ENCODE measurements at places on chromosomes 7 and 10.

- DNase-seq, result no peak
Measured at GRCh38 chr7:105808703-105809590, 67.5 kb downstream of the ATXN7L1 start.

DNA sequence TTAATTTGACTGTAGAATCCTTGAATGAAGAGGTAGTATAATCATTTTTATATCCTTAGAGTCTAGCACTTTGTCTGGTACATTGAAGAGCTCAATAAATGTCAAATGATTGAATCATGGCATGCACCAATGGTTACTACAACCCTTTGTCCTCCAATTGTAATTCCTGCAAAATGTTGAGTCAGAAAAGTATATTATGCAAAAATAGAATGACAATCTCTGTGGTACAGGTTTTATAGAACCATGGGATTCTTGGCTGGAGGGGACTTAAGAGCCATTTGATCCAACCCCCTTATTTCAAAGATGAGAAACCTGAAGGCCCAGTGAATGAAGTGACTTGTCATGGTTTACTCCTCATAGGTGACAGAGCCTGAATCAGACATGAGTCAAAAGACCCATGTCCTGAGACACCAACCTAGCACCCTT is 30.9 kb upstream of the SMKR1 start:
- no peak for DNase-seq

- DNase-seq, result no peak
Measured at GRCh38 chr7:24319209-24319608, 35.2 kb downstream of the NPY start.

DNA sequence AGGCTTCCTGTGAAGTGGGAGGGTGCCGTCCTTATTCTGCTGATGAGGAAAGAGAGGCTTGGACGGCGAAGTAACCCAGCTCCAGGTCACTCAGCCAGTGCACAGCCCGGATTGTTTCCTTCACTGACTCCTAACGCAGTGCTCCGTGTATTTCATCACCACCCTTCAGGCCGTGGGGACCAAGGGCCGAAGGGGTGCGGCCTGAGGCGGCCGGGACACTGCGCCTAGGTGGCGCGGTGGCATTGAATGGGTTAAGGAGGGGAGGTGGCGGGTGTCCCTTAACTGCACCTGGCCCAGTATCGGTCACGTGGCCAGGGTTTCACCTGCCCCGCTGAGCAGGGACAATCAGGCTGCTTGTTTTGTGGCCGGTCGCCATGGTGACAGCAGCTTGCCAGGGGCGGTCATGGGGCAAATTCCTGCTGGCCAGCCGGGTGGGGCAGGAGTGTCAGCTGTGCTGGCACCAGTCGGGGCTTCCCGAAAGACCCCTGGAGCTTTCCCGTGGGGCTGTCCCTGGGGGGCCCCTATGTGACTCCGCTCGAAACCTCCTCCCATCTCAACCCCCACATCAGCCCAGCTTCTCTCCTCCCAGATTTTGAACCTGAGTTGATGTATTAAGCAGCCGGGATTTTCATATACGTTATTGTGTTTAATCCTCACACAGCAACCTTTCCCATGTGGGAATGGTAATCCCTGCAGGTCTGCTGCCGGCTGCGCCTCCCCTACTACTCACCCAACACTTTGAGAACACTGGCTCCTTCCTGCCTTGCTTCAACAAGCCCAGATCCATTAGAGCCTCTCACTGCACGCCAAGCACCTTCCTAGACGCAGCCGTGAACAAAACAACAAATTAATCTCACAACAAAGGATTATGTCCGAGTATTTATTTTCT is 4.4 kb upstream of the ABHD11 start:
- DNase-seq, result no peak

DNA sequence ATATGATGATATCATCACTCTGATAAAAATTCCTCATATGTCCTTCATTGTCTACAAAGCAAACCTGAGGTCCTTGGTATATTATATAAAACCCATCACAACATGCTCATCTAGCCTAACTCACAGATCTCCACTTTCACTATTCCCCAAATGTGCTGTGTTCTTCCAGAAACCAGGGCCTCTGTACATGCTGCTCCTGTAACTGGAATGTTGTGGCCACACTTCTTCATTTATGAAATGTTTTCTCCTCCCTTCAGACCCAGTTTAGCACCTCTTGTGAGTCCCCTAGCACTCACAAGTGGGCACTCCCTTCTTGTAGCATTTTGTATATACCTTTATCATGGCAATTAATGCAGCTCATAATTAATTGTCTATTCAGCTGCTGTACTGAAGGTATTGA is 61.9 kb downstream of the AASS start:
- no peak for DNase-seq

- no peak for DNase-seq
Measured at GRCh38 chr7:64180989-64181388, 26.0 kb upstream of the ZNF735 start.

GRCh38 chr7:155457544-155458110 is 302 bp upstream of the EN2 start:
- no peak for DNase-seq

- DNase-seq, result no peak
Measured at GRCh38 chr7:99808766-99809165, 19.0 kb upstream of the CYP3A43 start.

- DNase-seq, result no peak
Measured at GRCh38 chr10:132878730-132879407, 63.5 kb downstream of the CFAP46 start.

- DNase-seq, result peak; percentile 79
Measured at GRCh38 chr10:86218160-86218559, 148.4 kb downstream of the GRID1 start.

GRCh38 chr7:155984609-155985405 is 172.5 kb upstream of the SHH start:
- DNase-seq, result no peak
